ENCODE measurements at places on chromosomes 1 and 21.

DNA sequence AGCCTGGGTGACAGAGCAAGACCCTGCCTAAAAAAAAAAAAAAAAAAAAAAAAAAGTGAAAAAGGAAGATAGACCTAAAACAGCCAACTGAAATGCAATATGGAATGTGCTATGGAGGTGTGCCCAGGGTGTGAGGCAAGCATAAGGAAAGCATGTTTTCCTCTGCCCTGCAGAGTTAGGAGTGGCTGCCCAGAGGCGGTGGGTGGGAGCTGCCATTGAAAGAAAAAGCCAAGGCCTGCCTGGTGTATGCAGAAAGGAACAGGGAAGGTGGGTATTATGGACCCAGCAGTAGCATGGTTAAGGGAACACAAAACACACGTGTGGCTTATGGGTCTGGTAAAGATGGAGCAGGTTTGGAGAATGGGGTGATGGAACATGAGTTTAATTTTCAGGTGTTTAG lies 8.9 kb downstream of the CD244 start:
- DNase-seq = no peak

DNA sequence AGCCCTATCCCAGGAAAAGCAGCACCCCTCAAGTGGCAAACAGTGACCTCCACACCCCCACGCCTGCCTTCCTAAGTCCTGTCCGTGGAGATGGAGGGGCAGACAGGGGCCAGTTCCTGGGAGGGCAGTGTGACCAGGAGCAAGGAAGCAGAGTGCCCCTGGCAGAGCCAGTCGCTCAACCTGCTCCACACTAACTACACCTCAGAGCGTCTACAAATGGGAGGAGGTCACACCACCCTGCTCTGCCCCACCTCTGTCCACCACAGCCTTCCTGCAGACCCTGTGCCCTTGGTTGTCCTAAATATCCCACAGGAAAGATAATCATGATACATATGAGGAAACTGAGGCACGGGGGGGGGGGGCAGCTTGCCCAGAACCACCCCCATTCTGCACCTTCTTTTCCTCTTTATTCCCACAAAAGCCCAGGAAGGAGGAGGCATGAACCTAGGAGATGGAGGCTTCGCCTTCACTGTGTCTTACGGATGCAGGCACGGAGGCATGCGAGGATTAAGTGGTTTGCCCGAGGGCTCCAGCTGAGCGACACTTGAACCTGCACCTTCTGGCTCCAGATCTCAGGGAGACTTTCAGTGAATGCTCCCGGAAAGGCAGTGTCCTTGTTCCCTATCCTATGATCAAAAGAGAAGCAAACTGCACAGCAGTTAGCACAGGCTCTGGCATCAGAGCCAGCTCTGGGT lies 42.7 kb upstream of the SELENON start:
- no peak for DNase-seq

GRCh38 chr1:7220007-7220406 lies 434.8 kb downstream of the CAMTA1 start:
- no peak for DNase-seq

DNA sequence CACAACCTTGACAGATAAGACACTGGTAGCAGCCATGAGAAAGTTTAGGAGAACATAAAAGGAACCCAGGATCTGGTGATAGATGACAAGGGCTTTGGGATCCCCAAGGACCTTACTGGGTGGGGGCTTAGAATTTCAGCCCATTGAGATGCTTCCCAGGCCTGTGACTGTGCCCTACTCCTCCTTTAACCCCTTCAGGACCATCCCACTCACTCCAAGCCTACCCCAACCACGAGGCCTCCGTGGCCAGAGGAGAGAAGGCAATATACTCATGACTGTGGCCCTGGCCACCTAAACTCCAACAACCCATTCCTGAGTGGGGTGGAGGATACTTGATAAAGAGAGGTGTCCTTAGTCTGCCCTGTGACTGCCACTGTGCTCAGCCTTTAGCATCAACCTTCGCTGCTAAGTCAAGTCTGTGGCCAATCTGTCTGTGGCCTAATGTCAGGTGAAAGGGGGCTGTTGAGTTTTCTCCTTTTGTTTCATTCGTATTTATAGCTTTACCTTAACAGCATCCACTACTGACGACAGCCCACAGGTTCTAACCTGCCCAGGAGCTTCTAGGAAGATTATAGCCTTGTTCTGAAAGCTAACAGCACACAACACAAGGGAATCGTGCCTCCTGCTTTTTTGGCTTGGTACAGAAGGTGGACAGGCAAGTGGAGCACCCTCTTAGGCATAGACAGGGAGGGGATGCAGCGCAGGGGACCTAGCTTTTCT lies 16.9 kb upstream of the BCAR3 start:
- no peak for DNase-seq

- no peak for DNase-seq
Observed at GRCh38 chr1:57410508-57410907, 13.4 kb downstream of the DAB1 start.

DNA sequence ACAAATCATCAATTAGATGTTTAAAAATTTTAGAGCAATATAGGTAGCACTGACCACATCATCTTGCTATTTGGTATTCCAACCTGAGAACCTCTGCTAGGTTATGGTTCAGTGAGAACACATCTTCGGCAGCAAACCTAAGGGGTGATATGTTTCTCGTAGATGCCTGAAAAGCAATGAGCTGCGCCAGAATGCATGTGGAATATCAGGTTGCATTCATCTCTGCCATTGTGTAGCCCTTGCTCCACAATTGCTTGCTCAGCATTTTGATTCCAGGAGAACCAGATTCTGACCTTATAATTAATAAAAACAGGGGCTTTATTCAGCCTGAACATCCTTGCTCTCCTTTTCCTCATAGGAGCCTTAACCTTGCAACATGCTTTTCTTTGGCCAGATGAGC lies 408.1 kb downstream of the USH2A start:
- DNase-seq = no peak

- DNase-seq = peak; percentile 87
Observed at GRCh38 chr1:66282343-66282852, 251.6 kb upstream of the SGIP1 start.

DNA sequence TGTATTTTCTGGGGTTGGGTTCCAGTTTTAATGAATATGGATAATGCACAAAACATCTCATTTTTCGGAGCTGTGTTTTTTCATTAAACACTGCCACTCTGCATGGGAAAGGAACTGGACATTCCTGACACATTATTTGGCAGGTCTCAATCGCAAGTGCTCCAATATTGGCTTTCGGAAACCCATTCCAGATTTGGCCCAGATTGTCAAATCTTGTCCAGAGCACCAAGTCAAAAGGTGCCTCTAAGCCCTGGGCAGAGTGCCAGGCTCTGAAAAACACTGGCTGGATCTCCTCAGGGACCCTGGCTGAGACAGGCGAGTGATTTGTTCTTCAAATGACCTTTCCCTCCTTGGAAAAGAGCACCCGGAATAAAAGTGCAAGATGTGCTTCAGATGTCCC lies 68.4 kb upstream of the MRPS6 start:
- no peak for DNase-seq

DNA sequence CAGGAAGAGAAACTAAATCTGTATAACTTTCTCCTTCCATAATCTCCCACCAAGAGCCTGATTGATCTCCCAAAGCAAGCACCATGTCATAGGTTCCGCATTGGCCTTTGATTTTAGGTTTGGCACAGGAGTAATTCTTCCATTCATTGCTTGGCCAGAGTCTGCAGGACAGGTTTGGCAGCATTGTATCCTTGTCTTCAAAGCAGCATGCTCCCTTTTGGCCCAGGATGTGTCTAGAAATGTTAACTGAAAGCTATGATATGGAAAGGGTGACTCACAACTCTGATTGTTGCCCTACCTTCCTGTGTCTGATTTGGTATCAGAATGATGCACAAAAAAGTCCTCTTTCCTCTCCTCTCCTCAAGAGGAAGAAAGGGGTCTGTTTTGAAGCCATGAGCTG lies 824.3 kb upstream of the PRMT6 start:
- DNase-seq = no peak

DNA sequence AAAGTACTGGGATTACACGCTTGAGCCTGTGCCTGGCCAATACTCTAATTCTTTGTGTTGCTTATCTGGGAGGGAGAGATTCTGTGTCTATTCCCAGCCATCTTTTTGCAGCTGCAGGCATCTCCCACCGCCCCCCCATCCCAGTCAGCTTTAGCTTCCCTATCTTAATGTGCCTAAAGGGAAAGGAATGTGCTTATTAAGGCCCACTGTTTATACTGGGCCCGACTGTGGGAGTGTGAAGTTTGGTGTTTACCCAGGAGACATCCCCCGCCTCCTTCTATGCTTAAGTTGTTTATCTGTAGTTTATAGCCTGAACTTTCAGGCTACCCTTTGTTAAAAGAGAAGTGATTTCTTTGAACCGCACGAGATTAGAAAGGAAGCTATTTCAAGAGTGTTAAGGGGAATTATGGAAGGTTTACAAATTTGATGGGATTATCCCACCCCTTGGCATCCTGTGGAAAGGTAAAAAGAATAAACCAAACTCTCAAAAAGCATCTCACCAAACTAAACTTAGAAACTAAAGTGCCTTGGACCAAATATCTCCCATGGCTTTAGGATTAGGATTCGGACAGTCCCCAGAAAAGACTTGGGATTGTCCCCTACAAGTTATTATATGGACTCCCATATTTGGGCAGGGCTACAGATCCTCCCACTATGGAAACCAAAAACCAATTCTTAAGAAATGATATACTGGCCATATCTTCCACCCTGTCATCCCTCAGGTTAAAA lies 25.5 kb upstream of the ZNF496 start:
- no peak for DNase-seq

DNA sequence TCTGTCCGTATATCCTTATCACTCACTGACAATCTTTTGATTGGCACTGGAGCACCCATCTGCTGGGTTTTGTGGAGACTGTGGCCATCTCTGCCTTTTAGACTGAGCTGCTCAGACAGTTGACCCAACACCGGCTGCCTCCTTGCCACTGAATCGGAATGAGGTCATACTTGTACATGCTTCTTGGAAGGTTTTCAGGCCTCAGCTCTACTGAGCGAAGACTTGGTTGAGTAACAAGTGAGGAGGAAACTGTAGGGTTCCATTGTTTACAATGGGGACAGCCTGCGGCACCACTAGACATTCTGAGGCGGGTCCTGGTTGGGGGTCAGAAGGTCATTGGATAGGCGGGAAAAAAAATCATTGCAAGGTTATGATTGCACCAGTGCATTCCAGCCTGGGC lies 320.3 kb downstream of the KIF26B start:
- no peak for DNase-seq

GRCh38 chr21:32962268-32962667 lies 63.5 kb upstream of the OLIG2 start:
- DNase-seq = no peak

DNA sequence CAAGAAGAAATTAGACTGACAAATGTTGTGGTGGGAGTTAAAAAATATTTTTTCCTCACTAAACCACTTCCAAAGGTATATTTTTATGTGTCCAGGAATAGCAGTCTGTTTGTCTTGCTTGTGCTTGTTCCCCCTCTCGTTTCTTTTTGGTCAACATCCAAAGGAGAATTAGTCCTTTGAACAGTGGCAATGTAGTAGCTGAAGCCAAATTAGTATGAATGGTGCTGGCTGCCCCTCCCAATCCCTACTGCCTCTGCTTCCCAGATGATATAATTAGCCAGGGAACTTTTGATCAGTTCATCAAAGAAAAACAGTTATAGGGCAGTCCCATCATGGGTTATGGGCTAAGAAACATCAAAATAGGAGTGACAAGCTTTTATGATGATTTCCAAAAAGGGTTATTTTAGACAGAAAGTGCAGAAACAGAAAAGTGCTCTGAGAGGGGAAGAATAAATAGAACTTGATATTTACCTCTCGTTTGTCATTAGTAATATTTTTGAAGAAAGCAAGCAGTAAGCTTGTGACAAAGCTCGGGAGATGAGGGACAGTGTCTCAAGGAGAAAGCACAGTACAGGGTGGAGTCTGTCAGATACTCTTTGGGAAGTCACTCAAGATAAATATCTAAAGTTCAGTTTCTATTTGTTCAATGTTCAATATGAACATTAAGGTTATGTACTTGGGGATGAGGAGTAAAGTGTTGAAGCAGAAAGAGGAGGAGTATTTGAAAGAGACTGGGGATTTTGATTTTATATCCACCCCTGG lies 239.1 kb downstream of the HLX start:
- DNase-seq = no peak

- no peak for DNase-seq
Observed at GRCh38 chr1:5917281-5917590, 75.0 kb downstream of the NPHP4 start.

DNA sequence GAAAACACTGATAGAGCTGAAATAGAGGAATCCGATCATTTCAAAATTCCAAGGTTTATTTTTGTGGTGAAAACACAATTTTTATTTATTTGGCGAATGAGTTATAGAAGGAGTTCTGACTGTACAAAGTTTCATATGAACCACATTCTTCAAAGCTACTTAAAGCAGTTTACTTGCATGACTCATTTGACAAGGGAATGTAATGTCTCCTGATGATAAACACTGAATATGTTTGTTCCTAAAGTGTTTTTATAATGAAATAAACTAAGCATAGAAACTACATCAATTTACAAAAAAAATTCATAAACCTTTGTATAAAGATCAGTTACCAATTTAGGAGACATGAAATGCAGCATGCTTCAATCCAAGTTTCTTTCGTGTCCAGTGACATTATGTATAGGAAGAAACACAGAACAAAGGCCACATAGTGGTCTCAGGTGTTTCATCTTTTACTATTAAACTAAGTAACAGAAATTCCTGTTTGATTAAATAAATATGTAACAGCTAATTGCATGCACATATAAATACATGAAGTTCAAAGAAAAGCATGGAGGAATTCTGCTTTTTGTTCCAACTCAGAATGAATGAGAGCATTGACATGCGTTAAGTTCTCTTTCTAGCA lies 2.5 kb downstream of the PRKACB start:
- no peak for DNase-seq

- no peak for DNase-seq
Observed at GRCh38 chr1:48309564-48310082, 87.1 kb downstream of the SLC5A9 start.

DNA sequence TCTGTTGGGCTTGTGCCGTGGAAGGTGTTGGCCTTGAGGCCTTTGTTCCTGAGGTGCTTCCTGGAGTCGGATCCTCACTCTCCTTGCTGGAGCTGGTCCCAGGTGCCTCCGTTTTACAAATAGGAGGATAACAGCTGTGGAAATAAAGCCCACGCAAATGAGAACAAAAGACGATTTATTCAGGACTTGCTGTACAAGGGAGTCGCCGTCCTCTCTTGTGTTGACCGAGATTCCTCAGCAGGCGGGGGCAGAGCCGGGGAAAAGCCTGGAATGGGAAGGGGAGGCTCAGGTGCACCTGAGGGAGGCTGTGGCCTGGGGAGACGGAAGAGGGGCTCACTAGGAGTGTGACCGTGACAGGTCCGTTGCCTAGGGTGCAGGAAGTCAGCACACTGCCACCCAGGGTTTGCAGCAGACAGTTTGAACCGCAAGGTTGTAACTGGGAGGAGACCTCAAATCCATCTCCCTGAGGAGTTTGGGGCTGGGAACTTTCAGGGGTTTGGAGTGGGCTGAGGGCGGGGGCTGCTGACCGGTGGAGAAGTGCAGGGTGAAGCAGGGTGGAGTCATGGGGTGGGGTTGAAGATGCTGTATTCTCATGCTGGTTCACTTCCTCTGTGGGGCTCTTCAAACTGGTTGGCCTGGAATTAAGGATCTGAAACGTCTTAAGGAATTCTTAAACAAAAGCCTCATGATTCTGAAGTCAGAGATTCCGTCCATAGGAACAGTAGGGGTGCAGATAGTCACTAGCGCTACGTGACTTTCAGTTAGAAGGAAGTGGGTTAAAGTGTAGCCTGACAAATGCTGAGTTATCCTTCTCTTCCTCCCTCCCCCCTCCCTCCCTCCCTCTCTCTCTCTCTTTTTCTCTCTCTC lies 2.6 kb upstream of the CSTB start:
- DNase-seq = peak; percentile 97

GRCh38 chr1:89037186-89037585 lies 14.5 kb upstream of the GBP3 start:
- DNase-seq = peak; percentile 45

Data from inflammatory macrophage treated with lipopolysaccharide for 1 hour (primary cell).